KBM-7 (cell line): ENCODE measurements at places on chromosomes 1 and 21.

GRCh38 chr1:105172788-105173187, 1423.1 kb downstream of the AMY1C start:
- no peak for DNase-seq

- peak; percentile 79 for DNase-seq
Observed at GRCh38 chr1:61079898-61080336, 2.4 kb upstream of the NFIA start.

DNA sequence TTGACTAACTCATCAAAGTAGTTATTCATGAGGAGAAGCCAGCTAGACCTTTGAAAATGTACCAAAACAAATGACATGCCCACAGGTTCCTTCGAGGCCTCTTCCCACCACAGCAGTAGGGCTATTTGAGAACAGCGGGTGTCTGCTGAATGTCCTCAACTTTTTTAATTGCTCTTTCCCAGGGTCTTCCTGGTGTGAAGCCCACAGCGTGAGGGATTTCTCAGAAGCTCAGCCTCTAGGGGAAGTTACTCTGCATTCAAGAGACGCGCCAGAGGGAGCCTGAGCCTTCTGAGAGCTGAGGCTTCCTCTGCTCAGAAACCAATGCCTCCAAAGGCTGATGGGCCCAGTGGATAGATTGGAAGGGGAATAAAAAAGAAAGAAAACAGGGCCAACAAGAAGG, 153.6 kb downstream of the OLFM3 start:
- DNase-seq: no peak

DNA sequence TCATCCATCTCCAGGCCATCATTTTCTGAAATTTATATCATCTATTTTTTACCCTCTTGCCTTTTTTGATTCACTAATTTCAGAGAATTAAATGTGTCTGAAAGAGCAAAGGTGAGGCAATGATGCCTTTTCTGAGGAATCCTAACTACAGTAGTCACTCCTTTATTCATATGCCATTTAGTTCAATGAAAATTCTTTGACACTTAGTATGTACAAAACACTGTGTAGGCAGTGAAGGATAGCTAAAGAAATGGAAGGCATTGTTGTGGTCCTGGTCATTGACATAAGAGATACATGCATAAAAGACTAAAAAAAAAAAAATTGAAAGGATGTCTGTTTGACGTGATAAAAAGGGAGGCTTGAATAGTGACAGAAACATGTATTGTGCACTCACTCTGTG, 171.9 kb upstream of the BEND5 start:
- no peak for DNase-seq

- DNase-seq: no peak
Observed at GRCh38 chr1:241635556-241636152, 4.5 kb downstream of the CHML start.

DNA sequence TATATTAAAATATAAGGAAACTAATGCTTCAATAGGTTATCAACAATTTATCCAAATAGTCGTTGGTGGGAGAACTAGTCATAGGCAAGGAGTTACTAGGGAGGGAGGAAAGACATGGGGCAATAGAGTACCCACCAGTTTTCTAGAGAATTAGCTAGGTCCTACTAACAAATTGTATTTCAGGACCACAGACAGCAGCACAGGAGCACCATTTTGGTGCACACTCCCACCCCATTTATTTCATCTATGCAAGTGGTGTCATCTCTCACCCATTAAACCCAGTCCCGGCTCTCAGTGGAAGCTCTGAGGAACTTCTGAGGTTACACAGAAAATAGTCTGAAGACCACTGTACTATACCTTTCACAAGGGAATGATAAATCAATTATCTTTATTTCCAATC, 89.0 kb upstream of the BCAR3 start:
- DNase-seq: peak; percentile 21

DNA sequence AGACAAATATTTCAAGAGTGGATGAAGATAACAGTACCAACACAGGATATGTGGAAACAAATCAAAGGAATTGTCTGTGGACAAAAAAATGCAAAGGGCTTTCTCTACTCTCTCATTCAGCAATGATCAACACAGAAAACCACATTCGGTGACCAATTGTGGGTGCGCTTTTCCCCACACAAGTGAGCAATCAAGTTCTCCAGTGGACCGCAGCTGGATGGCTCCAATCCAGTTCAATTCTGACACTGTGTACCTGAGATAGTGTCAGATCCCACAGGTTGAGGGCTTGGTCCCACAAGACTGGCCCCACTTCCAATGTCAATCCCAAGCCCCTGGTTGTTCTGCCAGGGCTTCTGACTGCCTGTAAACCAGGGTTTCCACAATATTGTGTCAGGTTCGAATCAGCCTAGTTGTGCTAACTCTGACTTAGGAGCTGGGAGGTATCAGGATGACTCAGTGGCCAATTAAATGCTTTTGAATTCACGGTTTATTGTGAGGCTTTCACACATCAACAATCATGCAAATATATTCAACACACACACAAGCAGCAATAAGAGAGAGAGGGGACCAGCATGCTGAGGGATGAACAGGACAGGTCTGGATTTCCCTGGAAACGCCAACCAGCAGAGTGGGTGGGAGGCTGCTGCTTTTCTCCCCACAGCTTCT, 87.0 kb upstream of the BTG3 start:
- DNase-seq: no peak
